GOT3 (cell line): ENCODE measurements at places on chromosomes 5 and 9.

DNA sequence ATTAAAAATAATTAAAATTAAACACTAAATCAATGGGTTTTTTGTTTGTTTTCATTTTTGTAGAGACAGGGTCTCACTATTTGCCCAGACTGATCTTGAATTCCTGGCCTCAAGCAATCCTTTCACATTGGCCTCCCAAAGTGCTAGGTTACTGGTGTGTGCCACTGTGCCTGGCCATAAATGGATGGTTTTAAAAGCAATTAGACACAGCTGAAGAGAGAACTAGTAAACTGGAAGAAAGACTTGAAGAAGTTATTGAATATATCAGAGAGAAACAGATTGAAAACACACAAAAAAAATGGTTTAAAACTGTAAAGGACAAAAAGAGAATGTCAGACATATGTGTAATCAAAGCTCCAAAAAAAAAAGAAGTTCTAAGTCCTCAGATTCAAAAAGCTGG lies 83.0 kb downstream of the DENND1A start:
- DNase-seq = no peak

DNA sequence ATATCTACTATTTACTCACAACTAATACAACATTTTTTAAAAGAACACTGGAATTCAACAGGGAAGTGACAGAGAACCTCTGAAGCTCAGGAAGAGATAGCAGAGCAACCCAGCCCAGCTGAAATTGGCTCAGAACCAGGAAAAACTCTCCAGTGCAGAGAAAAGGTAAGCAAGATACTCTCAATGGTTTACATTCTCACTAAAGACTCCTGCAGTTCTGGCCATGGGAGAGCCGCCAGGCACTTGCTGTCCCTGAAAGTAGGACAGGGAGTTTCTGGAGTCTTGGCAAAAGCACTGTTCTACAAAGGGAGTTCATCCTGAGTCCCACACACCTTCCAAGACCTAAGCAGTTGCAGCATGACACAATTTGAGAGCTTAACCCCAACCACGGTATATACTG lies 330.8 kb downstream of the TRIM36 start:
- no peak for DNase-seq

DNA sequence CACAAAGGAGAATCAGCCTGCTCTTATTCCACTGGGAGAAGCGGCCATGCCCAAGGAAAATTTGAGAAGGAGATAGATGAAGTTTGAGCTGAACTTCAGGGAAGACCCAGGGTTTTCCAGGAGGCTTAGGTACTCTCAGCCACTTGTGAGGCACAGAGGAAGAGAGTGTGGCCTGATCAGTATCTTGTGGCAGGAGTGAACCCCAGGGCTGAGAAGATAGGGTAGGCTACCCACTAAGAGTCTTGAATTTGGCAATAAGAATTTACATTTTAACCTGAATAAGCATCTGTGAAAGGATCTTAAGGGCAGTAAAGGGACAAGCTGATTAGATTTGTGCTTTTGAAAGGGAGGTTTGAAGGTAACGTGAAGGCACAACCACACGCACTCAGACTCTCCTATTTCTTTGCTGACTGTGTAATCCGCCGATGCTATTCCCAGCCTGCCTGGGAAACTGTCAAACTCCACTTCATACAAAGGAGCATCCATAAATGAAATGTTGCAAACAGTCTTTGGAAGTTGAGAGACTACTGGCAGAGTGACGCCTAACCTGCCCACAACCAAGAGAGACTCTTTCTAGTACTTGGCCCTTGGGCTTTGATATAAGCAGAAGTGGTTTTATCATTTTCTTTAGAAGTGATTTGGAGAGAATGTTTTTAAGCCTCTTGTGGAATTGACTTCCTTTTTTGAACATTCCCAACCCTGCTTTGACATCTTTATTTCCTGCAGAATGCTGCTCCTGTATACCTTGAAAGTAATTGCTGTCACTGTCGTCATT lies 108.2 kb upstream of the VCAN start:
- no peak for DNase-seq

- DNase-seq = no peak
These were observed 424.7 kb downstream of the RAB3C start for GRCh38 chr5:59007460-59008063.

GRCh38 chr5:140042393-140042642 lies 781 bp downstream of the NRG2 start:
- DNase-seq = no peak

DNA sequence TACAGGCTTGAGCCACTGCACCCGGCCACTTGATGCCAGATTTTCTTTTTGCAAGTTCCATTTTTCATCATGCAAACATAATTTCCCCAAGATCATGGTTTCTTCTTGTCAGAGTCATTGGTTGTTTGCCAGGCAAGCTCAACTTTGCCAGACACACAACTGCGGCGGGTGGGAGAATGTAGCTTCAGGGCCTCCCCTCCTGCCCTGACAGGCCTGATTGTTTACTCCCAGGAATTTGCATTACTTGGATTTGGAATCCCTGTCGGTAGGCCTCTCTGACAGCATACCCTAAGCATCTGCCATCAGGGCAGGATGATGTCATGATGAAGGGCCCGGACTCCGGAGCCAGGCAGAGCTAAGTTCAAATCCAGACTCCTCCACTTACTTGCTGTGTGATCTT lies 15.1 kb downstream of the RPS14 start:
- no peak for DNase-seq

GRCh38 chr5:80408484-80409366 lies 861 bp downstream of the ZFYVE16 start:
- DNase-seq = no peak

DNA sequence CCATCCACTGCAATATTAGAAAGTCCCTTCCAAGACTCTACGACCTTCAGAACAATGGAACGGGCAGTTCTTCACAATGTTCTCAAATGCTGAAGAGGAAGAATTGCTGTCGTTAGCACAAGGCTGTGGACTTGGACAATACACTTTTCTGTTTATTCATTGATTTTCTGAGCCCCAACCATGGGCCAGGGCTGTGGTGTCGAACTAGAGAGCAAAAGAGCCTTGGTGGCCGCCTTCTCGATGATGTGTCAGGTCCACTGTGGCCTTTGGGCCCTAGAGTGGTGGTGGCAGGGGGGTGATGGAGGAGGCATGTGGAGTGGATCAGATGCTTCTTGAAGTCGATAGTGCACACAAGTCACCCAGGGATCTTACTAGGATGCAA lies 18.5 kb upstream of the KIF12 start:
- no peak for DNase-seq

- no peak for DNase-seq
These were observed 201.3 kb upstream of the CLINT1 start for GRCh38 chr5:158060212-158060611.

DNA sequence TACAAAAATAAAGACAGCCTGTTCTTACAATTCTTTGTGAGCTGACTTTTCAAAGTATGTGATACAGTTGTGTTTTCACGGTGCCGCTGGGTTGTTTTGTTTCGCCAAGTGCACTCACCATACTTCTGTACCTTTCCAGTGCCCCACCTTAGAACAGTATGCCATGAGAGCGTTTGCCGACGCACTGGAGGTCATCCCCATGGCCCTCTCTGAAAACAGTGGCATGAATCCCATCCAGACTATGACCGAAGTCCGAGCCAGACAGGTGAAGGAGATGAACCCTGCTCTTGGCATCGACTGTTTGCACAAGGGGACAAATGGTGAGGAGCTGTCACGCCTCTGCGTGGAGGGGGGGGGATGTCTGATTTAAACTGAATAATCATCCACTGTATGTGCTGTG lies 12.9 kb downstream of the CCT5 start:
- no peak for DNase-seq

DNA sequence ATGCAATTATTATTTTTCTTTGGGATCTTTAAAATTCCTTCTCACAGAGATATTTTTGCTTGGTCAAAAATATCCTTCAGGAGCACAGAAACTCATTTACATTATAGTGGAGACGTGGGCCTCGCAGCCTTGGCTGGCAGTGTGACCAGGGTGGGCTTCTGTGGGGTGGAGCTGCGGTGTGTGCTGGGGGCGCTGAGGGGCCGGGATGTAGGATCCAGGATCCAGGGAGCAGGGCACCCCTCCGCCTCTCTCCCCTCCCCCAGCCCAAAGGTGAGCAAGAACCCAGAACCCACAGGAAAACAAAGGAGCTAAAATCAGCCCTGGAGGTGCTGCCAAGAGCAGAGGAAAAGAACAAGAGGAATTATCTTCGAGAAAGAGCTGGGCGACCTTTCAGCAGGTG lies 79.1 kb upstream of the OLFM1 start:
- DNase-seq = no peak

DNA sequence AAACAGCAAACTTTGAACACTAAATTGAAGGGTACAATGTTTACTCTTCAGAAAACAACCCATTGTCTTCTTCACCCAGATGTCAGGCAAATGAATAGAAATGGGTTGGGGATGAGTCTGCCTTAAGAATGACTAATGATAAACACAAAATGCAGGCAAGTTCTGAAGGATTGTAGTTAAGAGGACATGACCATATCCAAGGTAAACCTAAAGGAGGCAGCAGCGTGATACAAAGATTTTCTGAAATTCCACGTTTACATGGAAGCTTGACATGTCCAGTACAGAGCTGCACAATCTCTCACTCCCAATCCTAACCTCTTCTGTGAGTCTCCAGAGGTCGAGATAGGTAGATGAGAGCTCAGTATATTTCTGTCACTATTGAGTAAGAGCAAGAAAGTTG lies 1263.2 kb upstream of the CDH6 start:
- no peak for DNase-seq

GRCh38 chr5:163731256-163731655 lies 225.8 kb downstream of the MAT2B start:
- no peak for DNase-seq

GRCh38 chr9:121537283-121537682 lies 37.6 kb upstream of the GGTA1 start:
- no peak for DNase-seq

DNA sequence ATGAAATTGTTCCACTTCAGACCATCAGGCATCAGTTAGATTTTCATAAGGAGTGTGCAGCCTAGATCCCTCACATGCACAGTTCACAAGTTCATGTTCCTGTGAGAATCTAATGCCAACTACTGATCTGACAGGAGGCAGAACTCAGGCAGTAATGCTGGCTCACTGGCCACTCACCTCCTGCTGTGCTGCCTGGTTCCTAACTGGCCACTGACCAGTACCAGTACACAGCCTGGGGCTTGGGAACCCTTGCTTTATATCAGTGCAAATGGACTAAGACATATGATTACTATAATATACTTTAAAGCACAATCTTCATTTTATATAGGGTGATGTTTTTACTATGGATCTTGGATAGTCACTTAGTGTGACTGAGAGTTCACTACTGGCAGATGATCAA lies 259.2 kb downstream of the SLCO4C1 start:
- DNase-seq = no peak

- no peak for DNase-seq
These were observed 6.0 kb downstream of the RNF44 start for GRCh38 chr5:176530983-176531901.

GRCh38 chr5:42148813-42149212 lies 223.7 kb downstream of the FBXO4 start:
- no peak for DNase-seq
